ENCODE measurements at places on chromosomes 1 and 21.

GRCh38 chr1:204417074-204417997, 5.7 kb upstream of the PPP1R15B start:
- peak; percentile 97 for DNase-seq

GRCh38 chr1:167186771-167187170, 33.9 kb upstream of the POU2F1 start:
- no peak for DNase-seq

- peak; percentile 83 for DNase-seq
Observed at GRCh38 chr1:59393211-59394180, 96.6 kb downstream of the FGGY start.

DNA sequence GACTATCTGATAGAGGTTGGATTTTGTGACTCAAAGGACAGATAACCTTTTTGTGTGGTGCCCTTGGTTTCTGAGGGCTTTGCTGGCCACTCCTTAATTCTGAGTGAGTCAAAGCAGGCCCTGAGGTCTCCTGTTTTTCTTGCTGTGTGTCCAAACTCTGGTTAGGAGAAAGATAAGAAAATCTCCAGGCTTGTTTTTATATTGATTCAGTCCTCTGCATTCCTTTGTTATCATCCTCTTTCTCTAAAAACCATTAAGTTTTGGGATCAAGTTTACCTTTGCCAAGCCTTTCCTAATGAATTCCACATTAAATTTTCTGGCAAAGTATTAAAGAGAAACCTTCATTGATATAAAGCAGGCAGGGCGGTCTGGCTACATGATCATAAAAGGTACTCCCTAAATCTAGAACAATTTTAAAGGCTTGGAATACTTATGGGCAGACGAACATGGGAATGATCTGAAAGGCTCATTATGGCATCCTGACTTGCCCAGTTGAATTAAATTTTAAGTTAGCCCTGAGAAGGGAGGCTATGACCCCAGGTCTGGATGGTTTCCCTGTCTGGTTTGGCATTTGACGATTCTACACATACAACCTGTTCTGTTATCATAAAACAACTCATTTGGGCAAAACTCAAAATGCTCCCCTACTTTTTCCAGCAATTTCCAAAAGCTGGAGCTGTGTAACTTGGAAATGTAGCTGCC, 20.8 kb downstream of the ZBTB8B start:
- DNase-seq = no peak

DNA sequence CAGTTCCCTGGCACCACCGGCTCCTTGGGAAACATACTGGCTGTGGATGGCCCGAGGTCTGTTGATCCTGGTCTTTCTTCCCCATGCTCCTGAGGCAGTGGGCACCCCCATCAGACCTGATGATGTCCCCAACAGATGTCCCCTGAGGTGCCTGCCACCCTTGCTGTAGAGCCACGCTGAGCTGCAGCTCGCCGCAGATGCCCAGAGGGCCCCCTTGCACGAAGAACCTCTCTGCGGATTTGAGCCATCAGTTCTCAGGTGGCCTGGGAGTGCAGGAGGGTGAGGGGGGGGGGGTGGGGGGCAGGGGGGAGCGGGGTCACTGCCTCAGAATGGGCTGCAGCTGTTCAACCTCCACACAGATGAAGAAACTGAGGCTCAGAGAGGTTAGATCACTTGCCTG, 60.9 kb downstream of the GLIS1 start:
- DNase-seq = no peak
